Fibroblast of skin of scalp (primary cell): ENCODE measurements at places on chromosomes 2 and 18.

DNA sequence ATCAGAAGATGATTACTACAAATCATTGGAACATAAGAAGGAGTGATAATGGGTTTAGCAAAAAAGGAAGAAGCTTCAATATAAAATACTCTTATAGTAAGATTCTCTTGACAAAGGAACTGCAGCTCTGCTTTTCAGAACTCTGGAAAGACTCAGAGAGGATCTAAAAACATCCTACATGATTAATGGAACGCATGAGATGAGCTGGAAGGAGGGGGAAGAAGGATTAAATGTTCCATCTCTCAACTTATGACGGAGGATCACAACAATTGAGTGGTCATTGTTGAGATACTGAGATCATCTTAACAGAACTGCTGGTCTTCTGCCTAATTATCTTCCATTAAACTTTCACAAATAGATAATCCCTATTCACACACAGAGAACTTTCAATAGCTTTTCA lies 267.5 kb upstream of the SLC8A1 start:
- peak; percentile 15 for DNase-seq

- DNase-seq, result no peak
Observed at GRCh38 chr18:55524353-55525073, 63.5 kb downstream of the TCF4 start.

- DNase-seq, result no peak
Observed at GRCh38 chr2:238930216-238930615, 82.3 kb downstream of the TWIST2 start.

GRCh38 chr18:13624563-13625237 lies 101.7 kb downstream of the FAM210A start:
- DNase-seq, result no peak

GRCh38 chr2:154710685-154711084 lies 12.2 kb downstream of the KCNJ3 start:
- no peak for DNase-seq

- peak; percentile 65 for DNase-seq
Observed at GRCh38 chr18:34122724-34123334, 101.9 kb downstream of the NOL4 start.

- no peak for DNase-seq
Observed at GRCh38 chr2:54298514-54298913, 42.5 kb upstream of the TSPYL6 start.
